Fibroblast of skin of right biceps (primary cell): ENCODE measurements at places on chromosomes 11 and 22.

- DNase-seq = no peak
Measured at GRCh38 chr11:14223636-14224288, 135.2 kb downstream of the RRAS2 start.

DNA sequence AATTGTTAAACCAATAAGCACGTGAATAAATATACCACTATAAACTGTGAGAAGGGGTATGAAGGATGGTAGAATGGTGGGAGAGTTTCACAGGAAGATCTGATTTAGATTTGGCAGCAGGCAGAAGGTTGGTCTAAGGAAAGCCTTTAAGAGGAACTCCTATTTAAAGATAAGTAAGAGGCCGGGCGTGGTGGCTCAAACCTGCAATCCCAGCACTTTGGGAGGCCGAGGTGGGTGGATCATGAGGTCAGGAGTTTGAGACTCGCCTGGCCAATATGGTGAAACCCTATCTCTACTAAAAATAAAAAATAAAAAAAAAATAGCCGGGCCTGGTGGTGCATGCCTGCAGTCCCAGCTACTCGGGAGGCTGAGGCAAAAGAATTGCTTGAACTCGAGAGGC lies 45.8 kb upstream of the CXCR5 start:
- no peak for DNase-seq

DNA sequence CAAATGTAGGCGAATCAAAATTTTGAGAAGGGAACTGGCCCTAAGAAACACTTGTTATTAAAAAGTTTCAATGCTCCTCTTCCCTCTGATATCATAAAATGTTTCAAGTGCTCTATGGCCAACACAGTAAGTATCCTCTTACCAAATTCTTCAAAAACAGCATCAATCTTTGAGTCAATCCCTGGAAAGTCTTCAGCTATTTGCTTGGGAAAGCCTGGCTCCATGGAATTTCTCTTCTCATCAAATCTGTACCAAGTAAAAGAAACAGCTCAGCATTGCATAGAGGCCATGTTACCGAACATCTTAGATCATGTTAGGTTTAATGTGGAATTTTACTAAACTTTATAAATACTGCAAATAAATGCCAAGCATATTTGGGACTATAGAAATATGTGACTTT lies 6.3 kb downstream of the MMP3 start:
- peak; percentile 63 for DNase-seq

DNA sequence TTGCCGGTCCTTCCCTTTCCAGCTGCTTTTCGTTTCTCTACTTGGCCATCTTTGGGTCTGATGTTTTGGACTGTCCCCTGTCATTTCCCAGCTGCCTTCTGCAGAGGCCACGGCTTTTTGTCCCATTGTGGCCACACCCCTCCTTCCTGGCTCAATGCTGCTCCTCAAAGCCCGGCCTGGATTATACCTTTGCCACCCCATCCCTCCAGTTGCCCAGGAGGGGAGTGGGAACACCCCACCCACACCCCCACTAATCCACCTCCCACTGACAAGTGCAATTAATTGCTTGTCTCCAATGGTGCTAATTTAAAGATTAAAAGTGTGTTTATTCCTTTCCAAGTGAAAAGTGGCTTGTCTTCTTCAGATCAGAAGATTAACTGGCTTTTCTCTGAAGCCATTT lies 34.2 kb upstream of the CSNK2A3 start:
- no peak for DNase-seq

- DNase-seq = peak; percentile 55
Measured at GRCh38 chr22:27144321-27144720, 486.9 kb downstream of the MIAT start.

- no peak for DNase-seq
Measured at GRCh38 chr11:131880316-131880715, 509.9 kb downstream of the NTM start.

GRCh38 chr11:86145439-86146156 lies 76.7 kb upstream of the PICALM start:
- no peak for DNase-seq

- DNase-seq = no peak
Measured at GRCh38 chr11:75275581-75275980, 35.0 kb downstream of the TPBGL start.

DNA sequence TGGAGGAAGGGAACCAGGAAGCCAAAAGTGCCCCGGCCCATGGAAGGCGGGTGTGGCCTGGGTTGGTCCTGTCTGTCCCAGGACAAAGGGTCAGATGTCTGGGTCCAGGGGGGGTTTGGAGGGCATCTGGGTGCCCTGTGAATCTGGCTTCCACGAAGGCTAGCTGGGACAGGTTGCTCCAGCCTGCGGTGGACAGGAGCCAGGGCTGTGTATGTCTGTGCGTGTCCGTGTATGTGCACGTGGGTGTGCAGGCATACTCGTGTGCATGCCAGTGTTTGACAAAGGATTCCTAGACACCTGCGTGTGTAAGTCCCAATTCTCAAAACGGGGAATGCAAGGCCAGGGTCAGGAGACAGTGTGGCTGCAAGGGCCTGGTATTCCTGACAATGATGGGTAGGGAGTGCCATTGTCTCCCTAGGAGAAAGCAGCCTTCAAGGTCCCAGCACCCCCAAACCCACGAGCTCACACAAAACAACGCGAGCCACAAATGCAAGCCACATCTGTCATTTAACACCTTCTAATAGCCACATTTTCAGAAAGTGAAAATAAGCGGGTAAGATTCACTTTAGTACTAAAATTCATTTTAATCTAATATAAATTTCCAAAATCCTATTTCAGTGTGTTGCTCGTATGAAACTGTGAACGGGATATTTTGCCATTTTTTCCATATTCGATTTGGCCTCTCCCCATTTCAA lies 78.4 kb upstream of the WNT7B start:
- DNase-seq = no peak

GRCh38 chr22:32672542-32672941 lies 129.0 kb upstream of the TIMP3 start:
- no peak for DNase-seq

GRCh38 chr22:25754527-25755202 lies 12.7 kb downstream of the MYO18B start:
- DNase-seq = peak; percentile 76

DNA sequence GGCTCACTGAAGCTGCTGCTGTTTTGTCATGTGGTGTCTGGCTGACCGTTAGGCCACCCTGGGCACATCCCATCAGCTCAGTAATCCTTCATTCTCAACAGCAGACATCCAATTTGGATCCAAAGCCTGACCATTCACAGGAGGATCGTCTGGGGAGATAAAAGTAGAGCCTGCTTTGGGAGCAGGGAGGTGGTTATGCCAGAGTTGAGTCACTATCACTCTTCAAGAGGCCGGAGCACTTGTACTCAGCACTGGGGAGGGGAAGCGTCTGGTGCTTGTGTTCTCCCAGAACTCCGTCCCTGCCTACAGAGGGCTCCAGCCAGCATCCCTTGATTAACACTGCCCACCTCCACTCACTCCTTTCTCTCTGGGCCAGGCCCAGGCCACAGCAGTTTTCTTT lies 382.6 kb downstream of the OPCML start:
- DNase-seq = no peak

GRCh38 chr11:15819679-15820286 lies 536.6 kb downstream of the SOX6 start:
- no peak for DNase-seq

DNA sequence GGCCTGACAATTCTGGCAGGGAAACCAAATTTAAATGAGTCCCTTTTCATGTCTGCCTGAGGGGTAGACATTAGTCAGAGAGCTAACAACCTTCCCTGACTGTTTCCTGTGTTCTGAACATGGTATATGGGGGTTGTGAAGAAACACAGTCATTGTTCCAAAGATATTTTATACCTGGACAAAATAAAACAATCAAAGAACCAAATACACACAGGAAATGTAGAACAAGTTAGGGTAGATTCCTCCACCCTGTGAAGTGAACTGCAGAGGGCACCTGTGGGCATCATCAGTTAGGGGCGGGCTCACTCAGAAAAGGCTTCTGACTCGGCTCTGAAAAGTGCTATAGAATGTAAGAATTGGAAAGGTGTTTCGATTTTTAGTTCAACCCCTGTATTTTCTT lies 231.9 kb upstream of the CADM1 start:
- no peak for DNase-seq

DNA sequence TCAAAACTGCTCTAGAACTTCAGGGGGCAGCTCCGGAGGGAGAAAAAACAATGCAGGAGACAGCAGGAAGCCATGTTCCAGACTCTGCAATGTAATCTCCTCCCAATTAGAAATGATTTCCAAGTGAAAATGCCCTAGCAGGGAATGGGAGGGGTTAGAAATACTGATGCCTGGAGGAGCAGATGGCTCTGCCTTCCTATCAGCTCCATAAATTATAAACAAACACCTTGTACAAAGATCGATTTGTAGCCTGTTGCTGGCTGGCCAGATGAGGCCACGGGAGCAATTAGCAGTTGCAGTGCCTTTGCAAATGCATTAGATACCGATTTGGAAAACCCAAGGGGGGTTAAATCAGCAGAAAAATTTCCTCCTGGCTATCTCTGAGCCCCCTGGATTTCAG lies 46.6 kb upstream of the CHRM4 start:
- DNase-seq = no peak

- DNase-seq = no peak
Measured at GRCh38 chr22:39514373-39514973, 5.9 kb upstream of the ATF4 start.

DNA sequence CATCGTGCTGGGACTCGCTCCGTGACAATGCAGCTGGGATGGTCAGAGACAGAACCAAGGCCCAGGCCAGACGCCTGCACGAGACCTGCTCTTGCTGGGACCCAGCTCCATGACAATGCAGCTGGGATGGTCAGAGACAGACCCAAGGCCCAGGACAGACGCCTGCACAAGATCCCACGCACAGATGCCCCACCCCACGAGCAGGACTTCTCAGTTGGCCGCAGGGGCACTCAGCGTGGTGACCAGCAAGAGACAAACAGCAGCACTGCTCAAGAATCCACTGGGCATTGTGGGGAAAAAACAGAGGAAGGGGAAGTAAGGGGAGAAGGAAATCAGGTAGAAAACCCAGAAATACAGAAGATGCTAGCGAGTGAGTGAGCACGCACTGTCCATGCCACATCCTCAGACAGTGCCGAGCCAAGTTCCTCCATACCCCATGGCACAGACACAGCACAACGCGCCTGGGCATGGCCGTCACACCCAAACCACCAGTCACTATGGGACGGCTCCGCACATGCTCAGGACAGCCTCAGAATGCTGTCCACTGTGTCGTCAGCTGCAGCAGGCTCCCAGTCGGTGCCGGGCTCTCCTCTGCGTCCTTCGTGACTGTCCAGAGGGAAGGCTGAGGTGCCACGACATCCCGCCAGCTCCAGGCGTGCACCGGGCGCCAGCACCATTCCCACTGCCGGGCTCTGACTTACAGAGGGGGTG lies 44.5 kb downstream of the BRD1 start:
- DNase-seq = no peak

DNA sequence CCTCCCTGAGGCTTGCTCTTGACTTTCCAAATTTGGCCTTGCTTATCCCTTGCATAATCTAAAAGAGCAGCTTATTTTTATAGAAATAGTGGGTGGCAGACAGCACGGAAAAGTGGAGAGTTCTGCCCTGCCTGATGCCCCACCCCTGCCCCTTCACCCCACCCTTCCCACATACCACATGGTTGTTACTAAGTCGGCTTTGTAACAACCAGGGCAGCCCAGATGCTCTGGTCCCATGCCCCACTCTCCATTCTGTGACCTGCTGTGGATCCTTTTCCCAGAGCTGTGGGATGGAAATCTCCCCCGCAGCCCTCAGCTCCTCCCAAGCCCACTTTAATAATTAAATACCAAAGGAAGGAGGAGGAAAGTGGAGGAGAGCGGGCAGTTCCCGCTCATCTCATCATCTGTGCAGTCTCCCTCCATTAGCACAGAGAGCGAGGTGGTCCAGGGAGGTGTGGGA lies 10.9 kb downstream of the MRGPRF start:
- no peak for DNase-seq

DNA sequence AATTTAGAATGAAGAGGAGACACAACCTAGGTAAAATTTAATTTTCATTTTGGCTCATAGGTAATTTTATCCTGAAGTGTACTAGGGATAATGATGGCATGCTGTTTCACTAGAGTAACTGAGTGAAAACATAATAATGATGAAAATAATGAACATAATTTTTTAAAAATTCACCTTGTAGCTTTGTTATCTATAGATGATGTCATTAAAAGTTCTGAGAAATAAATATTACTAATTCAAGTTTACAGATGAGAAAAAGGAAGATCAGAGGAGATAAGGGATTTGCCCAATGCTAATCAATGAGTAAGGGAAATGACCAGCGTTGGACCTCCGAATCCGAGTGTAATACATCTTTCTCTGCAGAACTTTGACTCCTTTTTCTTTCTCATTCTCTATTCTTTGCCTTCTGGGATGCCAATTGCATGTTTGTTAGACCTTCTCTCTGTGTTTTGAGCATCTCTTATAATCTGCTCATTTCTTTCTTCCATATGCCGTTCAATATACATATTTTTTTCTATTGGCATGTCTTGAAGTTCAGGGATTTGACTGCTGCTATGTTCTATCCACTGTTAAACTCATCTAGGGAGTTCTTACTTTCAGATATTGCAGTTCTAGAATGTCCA lies 186.5 kb downstream of the SNX19 start:
- DNase-seq = no peak

- DNase-seq = no peak
Measured at GRCh38 chr11:62344210-62344609, 7.0 kb downstream of the ASRGL1 start.

DNA sequence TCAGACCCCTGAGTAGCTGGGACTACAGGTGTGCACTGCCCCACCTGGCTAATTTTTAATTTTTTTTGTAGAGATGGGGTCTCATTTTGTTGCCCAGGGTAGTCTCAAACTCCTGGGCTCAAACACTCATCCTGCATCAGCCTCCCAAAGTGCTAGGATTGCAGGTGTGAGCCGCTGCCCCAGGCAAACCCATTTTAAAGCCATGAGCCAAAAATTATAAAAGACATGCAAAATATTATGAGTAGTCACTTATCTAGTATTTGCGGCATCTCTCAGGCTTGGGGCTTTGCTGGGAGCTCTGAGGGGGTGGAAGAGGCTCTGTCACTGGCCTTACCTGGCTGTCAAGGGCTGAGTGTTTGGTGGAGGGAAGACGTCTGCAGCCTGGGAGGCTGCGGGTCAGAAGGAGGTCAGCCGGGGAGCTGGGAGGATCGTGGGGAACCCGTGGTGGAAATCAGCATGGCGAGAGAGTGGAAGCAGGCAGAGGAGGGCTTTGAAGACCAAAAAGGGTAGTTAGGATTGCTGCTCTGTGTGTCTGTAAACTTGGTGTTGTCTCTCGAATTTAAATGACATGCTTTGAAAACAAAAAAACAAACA lies 69.1 kb upstream of the PARVG start:
- DNase-seq = no peak

DNA sequence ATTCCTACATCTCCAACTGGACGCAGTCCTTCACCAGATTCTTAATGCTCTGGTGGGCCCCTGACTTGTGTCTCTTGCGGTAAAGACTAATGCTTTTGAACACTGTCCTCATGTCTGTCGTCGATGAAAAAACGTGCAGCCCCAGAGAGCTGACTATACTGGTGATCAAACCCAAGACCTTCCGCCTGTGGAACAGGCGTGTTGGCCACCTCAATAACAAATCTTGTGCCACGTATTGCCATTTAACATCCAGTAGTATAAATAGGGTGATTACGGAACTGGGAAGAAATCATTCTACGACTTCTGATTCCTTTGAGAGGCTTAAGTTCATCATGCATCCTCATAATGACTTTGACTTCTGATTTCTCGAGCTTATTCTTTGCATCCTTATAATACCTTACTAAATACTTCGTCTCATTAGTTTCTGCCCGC lies 45.6 kb downstream of the OR4D9 start:
- peak; percentile 64 for DNase-seq
